NCI-H774 (cell line): ENCODE measurements at places on chromosomes 1 and 21.

DNA sequence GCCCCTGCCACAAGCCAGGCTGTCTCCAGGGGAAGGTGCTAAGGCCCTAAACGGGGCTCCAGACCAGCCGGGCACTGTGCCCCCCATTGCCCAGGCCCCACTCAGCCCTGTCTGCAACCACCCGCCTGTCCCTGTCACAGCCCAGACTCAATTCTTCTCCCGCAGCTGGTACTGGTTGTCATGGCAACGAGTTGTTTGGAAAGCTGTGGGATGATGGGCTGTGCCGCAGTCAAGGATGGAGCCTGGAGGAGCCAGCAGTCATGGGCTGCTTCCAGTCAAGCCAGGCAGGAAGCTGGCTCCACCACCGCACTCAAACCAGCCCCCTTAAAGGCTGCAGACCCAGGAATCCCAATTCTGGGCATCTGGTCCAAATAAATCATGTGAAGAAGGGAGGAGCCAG lies 4.2 kb downstream of the SPOCD1 start:
- DNase-seq, result peak; percentile 87

DNA sequence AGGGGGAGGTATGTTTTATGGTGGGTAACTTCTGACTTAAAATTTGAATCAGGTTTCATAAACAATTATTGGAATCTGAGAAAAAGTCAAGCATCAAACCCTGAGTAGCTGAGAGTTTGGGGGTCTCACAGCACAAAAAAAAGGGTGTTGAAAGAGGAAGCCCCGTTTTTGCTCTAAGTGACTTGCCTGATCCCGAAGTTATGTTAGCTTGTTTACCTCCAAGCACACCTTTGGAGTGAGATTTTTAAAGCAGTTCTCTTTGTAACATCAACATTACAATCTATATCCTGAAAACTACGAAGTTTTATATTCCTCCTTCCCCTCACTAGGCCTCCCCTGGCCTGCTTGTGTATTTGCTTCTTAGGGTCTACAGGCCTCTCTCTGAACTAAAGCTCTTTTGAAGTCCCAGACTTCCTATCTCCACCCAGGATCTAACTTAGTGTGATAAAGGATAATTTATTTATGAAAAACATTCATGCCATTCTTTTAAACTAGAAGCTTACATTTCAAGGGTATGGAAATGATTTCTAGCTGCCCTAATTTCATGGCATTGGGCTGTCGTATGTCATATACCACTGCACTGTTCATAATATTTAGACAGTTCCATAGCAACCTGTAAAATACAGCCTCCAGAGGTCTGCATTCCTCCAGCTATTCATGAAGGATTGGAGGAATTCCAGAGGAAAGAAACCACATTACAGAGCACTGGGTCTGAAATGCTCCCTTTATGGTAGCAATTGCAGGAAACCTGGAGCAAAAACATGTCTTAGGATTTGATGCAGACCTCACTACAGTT lies 36.1 kb upstream of the RGS1 start:
- DNase-seq, result no peak

- DNase-seq, result no peak
These were observed 30.6 kb downstream of the IL6R start for GRCh38 chr1:154435599-154436200.

DNA sequence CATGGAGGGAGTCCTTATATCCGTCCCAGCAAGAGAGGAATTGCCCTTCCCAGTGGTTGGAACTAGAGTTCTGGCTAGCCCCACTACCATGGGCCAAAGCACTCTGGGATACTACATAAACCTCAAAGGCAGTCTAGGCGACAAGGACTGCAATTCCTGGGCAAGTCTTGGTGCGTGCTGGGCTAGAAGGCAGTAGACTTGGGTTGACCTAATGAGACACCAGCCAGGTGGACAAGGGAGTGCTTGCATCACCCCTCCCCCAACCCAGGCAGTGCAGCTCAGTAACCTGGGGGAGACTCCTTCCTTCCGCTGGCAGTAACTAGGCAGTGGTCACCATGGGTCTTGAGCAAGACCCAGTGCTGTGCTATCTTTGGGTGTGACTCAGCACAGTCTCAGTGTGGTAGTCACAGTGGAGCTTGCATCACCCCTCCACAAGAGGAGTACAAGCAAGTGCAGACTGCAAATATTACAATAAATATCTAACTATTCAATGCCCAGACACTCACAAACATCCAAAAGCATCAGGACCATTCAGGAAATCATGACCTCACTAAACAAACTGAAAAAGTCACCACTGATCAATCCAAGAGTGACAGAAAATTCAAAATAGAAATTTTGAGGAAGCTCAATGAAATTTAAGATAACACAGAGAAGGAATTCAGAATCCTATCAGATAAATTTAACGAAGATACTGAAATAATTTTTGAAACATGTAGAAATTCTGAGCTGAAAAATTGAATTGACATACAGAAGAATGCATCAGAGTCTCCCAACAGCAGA lies 84.7 kb upstream of the LYPLAL1 start:
- no peak for DNase-seq

GRCh38 chr1:179840107-179840506 lies 37.5 kb downstream of the TOR1AIP2 start:
- DNase-seq, result no peak

DNA sequence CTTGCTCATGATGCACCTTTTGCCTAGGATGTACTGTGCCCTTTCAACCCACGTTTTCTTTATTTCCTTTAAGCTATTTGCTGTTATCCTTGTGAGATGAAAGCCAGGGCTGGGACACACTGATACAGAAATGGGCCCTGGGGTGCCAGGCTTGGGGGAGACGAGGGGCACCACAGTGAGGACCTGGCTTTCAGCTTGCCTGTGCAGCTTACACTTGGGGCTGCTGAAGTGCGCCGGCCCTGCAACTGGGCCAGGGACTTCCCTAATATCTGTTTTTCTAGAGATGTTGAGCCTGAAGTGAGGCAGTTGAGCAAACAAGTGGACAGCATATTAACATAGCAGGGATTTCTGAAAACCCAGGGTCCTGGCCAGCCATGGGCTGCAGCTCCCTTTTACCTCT lies 42.5 kb upstream of the SLC19A1 start:
- DNase-seq, result no peak

DNA sequence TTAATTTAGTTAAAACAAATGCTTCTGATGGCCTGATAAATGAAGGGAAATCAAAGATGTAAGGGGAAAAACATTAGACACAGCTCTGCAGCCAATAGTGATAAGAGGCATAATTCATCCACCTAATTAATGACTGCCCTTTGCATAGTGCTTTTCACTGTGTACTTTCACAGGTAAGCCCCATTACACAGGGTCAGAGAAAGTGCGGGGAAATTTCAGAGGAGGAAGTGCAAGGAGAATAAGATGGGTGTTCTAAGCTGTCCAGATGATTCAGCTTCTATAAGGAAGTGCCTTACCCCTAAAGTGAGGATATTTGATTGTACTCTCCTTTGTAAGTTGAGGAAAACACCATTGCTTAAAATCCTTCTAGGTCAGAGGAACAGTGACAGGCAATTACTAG lies 88.0 kb downstream of the NR5A2 start:
- DNase-seq, result no peak

DNA sequence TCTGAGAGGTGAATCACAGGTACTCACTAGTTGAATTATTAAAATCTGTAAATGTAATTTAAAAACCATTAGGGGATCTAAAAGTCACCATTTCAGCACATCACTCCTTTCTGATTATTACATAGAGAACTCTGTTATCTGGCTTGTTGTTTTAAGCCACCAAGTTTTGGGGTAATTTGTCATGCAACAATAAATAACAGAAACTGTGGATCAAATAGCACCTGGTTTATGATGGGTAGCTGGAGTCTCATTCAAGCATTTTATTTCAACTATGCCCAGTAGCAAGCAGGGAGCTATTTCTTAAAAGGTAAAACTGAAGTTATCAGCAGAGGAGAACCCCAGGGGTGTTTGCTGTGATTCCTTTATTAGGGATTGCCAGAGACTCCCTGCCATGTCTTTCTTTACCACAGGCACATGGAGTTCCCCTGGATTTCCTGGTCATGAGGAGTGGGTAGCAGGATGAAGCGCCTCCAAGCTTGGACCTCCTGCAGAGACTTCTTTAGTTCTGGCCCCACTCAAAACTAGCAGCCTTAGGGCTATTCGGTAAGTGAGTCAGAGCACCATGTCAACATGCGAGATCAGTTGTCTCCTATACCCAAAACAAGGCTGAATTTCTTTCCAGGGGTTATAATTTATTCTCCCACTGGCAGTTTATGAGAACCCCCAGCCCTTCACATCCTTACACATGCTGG lies 179.2 kb downstream of the GIPC2 start:
- DNase-seq, result no peak

GRCh38 chr1:214019499-214019898 lies 31.7 kb downstream of the PROX1 start:
- DNase-seq, result no peak

DNA sequence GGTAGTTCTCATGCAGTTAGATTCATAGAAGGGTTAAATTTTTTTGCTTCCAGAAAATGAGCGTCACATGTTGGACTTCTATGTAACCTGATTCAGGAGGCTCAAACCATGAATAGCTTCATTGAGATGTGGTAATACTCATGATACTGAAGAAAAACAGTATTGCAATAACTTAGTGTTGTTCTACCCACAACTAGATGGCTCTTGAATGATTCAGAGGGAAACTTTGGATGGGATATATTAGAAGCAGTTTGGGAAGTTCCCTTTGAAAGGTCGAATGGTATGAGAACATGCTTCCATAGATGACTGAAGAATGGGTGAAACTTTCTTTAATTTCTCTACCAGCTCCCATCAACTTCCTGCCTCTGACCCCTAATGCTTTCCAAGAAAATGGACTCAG lies 211.7 kb upstream of the PTGFR start:
- no peak for DNase-seq

DNA sequence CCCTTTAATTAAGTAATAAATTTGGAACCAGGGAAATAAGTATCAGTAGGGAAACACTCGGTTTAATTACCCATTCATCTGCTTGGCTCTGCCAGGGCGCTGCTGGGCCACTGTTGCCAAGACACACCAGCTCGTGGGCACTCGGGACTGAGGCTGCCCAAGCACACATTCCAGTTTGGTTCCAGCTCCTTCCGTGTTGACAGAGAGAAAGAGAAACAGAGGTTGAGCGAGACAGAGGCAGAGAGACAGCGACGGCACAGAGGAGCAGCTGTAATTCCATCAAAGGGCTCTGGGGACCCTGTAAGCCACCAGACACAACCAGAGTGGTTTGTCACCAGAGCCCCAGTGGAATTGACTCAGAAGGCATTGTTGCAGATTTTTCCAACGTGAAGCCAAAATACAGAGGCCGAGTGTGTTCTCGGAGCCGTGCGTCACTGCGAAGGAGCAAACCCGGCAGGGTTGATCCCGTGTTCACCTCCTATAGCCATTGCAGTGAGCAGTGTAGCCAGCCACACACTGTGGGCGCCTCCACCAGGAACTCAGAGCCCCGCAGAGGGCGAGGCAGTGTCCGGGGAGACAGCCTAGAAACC lies 33.5 kb downstream of the SYF2 start:
- DNase-seq, result no peak

DNA sequence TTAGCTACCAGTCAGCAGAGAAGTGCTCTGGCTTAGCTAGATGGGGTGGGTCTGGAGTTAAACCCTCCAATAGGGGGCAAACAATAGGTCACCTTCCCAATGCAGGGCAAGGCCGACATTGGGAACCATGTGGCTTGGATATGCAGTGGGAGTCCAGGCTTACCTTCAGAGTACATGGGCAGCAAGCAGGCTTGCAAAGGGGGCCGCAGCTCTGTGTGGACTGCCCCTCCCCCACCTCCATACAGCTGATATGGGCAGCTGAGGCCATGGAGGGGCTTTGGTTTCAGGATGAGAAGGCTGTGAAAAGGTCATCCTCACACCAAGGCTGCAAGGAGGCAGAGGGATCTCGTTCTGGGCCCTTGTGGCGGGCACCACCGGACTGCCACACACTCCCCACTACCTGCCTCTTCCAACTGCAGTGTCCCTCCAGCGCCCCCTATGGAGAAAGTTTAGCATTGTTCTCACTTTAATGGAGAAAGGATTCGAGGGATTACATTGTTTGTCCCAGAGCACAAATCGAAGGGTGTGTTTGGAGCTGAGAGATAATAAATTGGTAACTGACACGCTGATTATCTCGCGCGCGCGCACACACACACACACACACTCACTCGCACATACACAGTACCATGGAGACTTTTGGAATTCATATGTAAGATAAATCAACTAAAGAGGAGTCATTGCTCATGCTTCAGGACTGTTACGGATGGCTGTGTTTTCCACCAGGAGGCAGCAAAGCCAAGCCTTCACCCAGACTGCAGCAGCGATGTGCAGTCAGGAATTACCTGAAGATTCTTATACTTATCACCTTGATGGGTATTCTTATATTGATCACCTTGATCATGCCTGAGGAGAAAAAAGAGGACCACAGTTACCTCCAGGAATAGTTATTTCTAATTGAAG lies 7.0 kb upstream of the SMCP start:
- no peak for DNase-seq

DNA sequence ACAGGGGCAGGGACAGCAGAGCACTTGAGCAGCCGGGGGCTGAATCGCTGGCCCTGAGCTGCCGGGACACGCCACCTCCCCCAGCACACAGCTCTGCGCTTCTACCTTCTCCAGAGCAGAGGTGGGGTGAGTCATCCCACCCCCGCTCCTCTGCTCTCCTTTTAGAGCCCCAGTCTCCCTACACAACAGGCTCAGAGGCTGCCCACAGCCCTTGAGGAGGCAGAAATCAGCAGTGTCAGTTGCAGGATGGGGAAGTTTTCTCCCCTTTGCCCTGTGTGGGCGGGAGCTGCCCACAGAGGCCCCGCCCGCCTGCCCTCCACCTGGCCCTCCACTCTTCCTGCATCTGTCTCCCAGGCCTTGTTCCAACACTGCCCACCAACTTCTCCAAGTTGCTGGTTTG lies 94.6 kb downstream of the STUM start:
- no peak for DNase-seq

- no peak for DNase-seq
These were observed 98.8 kb downstream of the RHOU start for GRCh38 chr1:228833911-228834688.

DNA sequence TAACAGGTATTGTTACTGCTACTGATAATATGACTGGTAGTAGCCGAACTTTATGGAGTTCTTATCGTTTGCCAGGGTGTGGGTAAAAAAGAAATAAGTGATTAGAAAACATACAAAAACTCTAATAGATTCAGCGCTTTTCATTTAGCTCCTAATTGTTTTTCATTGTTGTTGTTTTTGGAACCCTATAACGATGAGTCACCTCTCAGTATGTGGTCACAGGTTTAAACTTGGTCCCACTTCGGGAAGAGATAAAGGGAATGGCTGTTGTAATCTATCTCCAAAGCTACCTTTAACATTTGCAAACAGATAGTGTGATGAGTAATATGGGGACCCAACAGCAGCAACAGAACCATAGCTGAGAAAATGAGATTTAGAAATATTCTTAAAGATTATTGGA lies 62.7 kb upstream of the BCL10 start:
- no peak for DNase-seq

- DNase-seq, result no peak
These were observed 263.5 kb downstream of the SETD4 start for GRCh38 chr21:35796844-35797243.

DNA sequence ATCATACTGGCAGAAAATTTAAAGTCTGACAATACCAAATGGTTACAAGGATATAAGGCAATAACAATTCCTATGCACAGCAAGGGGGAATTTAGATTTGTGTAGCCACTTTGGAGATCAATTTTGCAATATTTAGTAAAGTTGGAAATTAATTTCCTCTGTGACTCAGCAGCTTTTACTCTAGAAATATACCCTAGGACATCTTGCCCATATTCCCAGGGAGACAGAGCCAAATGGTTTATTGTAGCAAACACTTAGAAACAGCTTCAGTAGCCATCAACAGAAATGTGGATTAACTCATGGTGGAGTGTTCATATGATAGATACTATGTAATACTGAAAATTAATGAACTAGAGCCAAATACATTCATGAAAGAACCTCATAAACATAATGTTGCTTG lies 104.6 kb downstream of the BACH1 start:
- DNase-seq, result no peak

- no peak for DNase-seq
These were observed 156.6 kb downstream of the AK5 start for GRCh38 chr1:77438236-77438913.
